ENCODE measurements at places on chromosomes 1 and 21.

DNA sequence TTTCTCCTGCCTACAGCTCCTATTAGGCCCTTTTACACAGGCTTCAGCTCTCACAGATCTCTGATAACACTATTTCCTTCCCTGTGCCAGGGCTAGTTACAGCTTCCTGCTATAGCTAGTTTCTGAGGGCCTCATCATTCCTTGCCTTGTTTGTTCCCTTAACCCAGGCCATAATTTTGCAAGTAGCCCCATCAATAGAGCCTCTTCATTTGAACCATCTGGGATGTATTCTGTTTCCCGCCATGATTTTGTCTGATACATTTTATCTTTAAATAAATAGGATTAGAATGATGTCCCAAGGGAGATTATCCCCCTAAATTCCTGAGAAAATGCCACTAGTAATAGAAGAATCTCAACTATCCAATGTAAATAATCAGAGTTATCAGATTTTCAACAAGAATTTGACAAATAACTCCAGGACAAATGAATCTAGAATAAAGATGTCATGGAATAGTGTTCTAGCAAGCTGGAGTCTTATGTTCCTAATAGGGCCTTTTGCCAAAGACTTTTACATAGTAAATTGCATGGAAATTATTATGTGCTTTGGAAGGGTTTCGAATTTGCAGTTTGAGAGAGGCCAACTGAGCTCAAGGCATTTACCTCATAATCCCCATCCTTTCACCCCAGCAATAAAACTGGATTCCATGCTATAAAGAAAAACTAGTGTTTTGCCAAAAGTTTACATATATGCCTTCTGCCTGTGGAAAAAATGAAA is 16.1 kb downstream of the IFT25 start:
- DNase-seq = no peak

- no peak for DNase-seq
Measured at GRCh38 chr1:44288883-44289282, 66.2 kb downstream of the ERI3 start.

- no peak for DNase-seq
Measured at GRCh38 chr1:167893798-167894197, 20.1 kb downstream of the ADCY10 start.

- DNase-seq = no peak
Measured at GRCh38 chr21:34623516-34623915, 8.6 kb upstream of the RCAN1 start.

DNA sequence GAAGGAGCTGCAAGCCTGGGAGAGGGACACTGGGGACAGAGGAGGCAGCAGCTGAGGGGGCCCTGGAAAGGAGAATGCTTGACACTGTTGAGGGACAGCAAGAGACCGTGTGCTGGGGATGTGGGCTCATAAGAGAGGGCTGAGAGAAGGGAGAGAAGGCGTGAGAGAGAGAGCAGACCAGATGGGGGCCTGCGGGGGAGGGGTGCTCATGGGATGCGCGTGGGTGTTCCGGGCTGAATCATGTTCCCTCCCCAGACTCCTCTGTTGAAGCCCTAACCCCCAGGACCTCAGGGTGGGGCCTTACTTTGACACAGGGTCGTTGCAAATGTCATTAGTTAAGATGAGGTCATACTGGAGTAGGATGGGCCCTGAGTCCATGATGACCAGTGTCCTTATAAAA is 40.8 kb downstream of the NTPCR start:
- no peak for DNase-seq

DNA sequence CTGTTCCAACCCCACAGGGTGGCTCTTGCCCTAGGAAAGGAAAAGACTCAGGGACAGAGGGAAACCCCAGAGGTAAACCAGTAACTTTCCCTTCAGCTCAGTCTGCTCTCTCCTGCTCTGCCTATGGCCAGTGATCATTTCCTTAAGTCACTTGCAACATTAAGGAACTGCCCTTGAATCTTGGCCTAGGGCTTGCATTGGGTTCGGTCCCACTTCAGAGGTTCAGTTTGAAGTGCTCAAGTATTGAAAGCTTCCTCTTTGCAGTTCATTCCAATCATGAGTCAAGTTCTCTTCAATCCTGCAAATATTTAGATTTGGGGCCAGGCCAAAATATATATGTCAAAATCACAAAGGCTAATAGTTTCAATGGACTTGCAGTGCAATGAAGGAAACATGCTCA is 97.7 kb upstream of the IRF2BP2 start:
- no peak for DNase-seq

GRCh38 chr1:55252942-55253589 is 37.9 kb upstream of the USP24 start:
- no peak for DNase-seq

- DNase-seq = no peak
Measured at GRCh38 chr21:37389456-37389855, 22.9 kb downstream of the DYRK1A start.

DNA sequence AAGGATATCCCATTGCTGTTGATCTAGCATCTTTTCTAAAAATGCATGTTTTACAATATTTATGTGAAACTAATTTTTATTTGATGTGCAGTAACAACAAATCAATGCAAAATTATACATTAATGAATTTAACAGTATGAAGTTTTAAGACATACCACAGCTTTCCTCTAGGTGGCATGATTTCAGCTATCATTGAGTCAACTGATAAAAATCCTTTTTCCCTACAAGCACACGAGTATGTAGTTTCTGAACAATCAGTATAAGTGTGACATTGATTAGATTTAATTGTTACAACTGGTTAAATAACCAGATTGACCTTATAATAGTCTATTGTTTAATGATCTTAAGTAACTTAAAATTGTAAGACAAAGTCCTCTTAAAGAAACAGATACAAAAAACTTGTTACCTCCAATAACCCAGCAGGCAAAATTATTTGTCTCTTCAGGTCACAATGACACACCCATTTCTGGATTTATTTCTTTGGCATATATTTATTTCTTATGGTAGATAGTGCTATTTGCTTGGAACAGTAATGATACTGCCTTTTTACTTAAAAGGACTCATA is 5.8 kb upstream of the TGFB2 start:
- no peak for DNase-seq

DNA sequence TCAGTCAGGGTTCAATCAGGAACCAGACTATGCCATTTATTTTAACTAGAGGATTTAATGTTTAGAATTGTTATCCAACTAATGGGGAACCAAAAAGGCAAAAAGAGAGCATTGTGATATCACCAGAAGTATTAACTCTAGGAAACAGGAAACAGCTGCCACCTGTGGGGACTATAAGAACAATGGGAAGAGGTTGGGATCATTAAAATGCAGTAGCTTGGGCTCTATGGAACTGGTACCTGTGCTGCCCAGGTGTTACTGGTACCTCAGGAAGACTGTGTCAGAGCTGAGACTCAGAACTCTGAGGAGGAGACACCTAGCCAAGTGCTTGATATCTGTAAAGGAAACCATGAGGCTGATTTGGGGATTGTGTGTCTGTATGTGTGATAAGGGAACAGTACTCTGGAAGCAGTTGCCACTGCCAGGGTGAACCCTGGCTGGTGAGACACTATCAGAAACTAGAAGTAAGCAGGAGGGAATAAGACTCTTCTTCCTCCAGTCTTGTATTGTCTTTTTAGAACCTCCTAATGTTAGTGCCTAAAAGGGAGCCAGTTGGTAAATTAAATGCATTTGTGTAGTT is 49.4 kb downstream of the MAN1A2 start:
- DNase-seq = no peak

GRCh38 chr1:29563571-29563970 is 327.2 kb downstream of the PTPRU start:
- no peak for DNase-seq

GRCh38 chr1:61289232-61290098 is 207.1 kb downstream of the NFIA start:
- no peak for DNase-seq

GRCh38 chr1:164456272-164456671 is 102.7 kb upstream of the PBX1 start:
- no peak for DNase-seq

GRCh38 chr1:234473118-234473517 is 5.9 kb downstream of the TARBP1 start:
- DNase-seq = no peak

DNA sequence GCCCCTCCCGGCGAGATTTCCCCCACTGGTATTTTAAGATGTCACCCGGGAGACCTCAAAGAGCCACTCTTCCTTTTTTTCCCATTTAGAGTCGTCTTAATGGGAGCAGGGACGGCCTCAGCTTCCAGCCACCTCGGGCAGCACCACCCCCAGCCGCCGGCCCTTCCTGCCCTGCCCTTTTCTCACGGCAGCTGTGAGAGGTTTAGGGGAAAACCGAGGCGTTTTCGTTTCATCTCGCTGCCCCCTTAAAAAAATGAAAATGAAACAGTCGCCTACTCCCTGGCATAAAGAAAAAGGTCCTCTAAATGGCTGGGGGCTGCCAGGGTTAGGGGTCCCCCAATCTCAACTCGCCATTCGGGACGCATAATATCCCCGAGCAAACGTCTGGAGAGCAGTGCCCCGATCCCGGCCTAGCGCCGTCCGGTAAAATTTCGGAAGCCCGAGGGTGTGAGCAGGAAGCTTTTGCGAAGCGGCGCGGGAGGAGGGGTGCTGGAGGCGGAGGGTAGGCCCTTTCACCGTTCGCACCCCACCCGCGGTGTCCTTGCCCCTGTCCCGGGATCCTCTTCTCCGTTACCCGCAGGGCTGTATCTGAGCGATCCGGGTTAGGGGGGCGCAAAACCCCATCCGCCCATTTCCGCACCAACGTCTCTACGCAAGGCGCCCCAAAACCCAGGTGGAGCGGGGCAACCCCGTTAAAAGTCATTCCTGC is 1.2 kb downstream of the RUNX3 start:
- peak; percentile 15 for DNase-seq

- no peak for DNase-seq
Measured at GRCh38 chr1:115065021-115065420, 24.3 kb downstream of the TSPAN2 start.

DNA sequence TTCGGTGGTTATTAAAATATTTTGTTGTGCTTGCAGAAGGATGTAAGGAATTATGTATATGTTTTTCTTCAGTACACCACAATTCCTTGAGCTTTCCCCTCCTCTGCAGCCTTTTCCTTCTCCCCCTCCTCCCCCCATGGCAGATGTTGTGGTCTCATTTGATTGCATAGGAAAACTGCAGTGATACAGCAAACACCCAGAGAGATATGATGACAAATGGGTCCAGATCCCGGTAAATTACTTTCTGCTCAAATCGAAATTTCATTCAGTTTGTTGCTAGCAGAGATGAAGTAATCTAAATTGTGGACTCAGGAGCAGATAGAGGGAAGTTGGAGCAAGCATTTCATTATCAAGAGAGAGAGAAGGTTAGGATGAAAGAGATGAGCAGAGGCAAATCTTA is 9.9 kb downstream of the LMO4 start:
- DNase-seq = no peak

DNA sequence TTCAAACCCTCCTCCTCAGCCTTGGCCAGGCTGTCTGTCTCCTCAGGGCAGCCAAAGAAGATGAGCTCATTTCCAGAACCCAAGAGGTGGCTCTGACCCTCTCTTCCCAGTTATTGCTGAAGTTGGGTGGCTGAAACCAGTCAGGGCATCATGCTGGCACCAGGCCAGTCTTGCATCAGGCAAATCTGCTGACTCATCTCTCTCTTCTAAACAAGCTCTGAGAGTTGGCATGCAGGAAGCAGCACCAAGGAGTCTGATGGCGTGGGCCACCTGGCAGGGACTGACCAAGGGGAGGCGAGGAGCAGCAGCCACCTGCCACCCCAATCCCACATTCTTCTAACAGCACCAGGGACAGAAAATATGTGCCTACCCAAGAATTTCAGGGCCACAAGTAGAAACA is 104.8 kb upstream of the ATP1A1 start:
- no peak for DNase-seq

DNA sequence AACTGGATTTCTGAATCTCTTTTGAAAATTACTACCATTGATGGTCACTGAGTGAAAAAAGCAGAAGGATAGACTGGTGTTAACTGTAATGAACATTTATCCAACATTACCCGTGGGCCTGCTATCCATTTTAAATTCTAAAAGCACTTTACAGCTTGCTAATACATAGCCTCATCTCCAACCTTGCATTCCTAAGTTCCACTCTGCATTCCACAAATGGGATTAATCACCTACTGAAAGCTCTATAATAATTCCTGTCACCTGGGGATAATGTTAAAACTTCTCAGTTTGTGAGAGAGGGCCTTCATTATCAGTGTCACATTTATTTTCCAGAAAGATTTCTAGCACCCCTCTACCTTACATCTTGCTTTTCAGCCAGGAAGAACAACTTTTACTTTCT is 38.2 kb downstream of the PTPRC start:
- DNase-seq = no peak

- no peak for DNase-seq
Measured at GRCh38 chr1:22259551-22260282, 116.8 kb upstream of the WNT4 start.

DNA sequence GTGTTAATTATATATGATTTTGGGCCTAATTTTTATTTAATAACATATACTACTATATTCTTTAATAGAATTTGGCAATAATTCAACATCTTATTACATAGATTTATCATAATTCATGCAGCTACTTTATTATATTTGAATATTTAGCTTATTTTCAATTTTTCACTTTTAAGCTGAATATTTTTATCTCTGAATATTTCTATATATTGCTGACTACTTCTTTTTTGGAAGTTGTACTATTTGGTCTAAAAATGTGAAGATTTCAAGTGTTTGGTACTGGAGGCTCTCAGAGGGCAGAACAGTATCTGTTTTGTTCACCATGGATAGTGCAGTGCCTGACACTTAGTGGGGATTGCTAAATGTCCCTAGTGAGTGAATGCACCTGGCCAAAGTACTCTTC is 389.5 kb downstream of the RYR2 start:
- DNase-seq = no peak

DNA sequence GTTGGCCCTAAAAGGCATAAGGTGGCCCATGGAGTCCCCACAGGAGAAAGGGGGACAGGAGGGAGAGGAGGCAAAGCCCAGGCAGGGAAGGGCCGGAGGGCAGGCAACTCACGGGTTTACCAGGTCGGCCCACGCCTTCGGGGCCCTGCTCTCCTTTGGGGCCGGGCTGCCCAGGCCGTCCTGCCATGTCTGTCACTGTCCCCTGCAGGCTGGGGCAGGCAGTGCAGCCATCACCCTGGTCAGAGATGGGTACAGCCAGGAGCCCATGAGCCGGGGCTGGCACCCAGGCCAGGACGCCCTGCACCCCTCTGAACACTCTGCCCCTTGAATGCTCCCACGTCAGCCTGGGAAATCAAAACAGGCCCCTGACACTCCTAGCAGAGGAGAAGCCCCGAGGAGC is 19.8 kb downstream of the COL16A1 start:
- no peak for DNase-seq

GRCh38 chr1:161191971-161192370 is 6.9 kb downstream of the ADAMTS4 start:
- DNase-seq = no peak

- DNase-seq = no peak
Measured at GRCh38 chr1:163174524-163175437, 27.9 kb downstream of the RGS5 start.

DNA sequence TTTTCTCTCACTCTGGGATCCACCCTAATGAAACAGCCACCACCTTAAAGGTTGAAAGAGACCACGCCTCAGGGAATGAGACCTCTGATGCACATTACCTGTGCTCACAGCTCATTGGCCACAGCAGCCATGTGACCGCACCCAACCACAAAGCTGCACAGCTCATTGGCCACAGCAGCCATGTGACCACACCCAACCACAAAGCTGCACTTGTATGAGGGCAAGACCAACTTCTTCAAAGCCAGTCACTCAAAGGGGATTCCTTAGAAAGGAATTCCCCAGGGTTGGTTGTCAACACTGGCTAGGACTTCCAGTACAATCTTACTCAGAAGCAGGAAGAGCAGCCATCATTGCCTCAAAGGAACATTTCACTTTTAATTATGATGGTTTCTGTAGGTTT is 43.6 kb upstream of the PDE9A start:
- no peak for DNase-seq

- DNase-seq = peak; percentile 54
Measured at GRCh38 chr1:110412576-110412975, 5.1 kb upstream of the LAMTOR5 start.

Data from GM04504 (cell line).